ENCODE measurements at places on chromosomes 7 and 10. TPM values are rescaled to one million over a fixed set of nuclear protein-coding genes. Genes with fewer than 3 reads are reported as not detected.

EPHA1 gene
- under 0.01 TPM for total RNA-seq

PHYHIPL gene
- total RNA-seq = 0.07 TPM

DLX6 gene
- not detected for total RNA-seq

RPEL1 gene
- 0.27 TPM for total RNA-seq

CLCN1 gene
- not detected for total RNA-seq

TMEM130 gene
- total RNA-seq = not detected

TEX36 gene
- not detected for total RNA-seq

LGI1 gene
- not detected for total RNA-seq

ADIRF gene
- total RNA-seq = 15.3 TPM

FAM3C gene
- total RNA-seq = 83.4 TPM

HOXA7 gene
- total RNA-seq = 0.27 TPM

LRRC27 gene
- total RNA-seq = 7.7 TPM

ASB10 gene
- total RNA-seq = not detected

FFAR4 gene
- not detected for total RNA-seq

CC2D2B gene
- total RNA-seq = 0.36 TPM

PSD gene
- 0.07 TPM for total RNA-seq

ZNF316 gene
- total RNA-seq = 11.1 TPM

SP4 gene
- 29.1 TPM for total RNA-seq

GFRA1 gene
- total RNA-seq = not detected

CALY gene
- not detected for total RNA-seq

MUC12 gene
- not detected for total RNA-seq

C10orf67 gene
- not detected for total RNA-seq

TUBAL3 gene
- total RNA-seq = 0.57 TPM

SSBP1 gene
- 192 TPM for total RNA-seq

EBF3 gene
- total RNA-seq = 0.13 TPM

PDE1C gene
- total RNA-seq = 0.43 TPM

NEUROG3 gene
- total RNA-seq = not detected

CPVL gene
- not detected for total RNA-seq

CFAP70 gene
- total RNA-seq = 0.40 TPM

PLA2G12B gene
- not detected for total RNA-seq

TAS2R38 gene
- not detected for total RNA-seq

PWWP2B gene
- 7.7 TPM for total RNA-seq

HOXA5 gene
- total RNA-seq = 12.7 TPM

MEST gene
- total RNA-seq = 7.2 TPM

FAM25C gene
- total RNA-seq = not detected

CYP2C19 gene
- not detected for total RNA-seq

SLC13A1 gene
- total RNA-seq = not detected

SNX10 gene
- total RNA-seq = 0.80 TPM

SPDYE16 gene
- not detected for total RNA-seq

AGAP9 gene
- total RNA-seq = 5.3 TPM

CNTNAP2 gene
- total RNA-seq = not detected

NODAL gene
- total RNA-seq = not detected

GLRX3 gene
- total RNA-seq = 166 TPM

LRIT1 gene
- total RNA-seq = not detected

H2BK1 gene
- not detected for total RNA-seq

CRYGN gene
- total RNA-seq = not detected

PLXDC2 gene
- 1.5 TPM for total RNA-seq

RNF148 gene
- 4.4 TPM for total RNA-seq

PLPP4 gene
- 4.7 TPM for total RNA-seq

NEUROD6 gene
- total RNA-seq = not detected

DDX21 gene
- total RNA-seq = 209 TPM

CDHR3 gene
- 4.7 TPM for total RNA-seq

IQCE gene
- 15.0 TPM for total RNA-seq

BTRC gene
- 16.4 TPM for total RNA-seq

C10orf105 gene
- total RNA-seq = 0.07 TPM

TAS2R5 gene
- total RNA-seq = 1.7 TPM

CACNB2 gene
- total RNA-seq = not detected

Data from thoracic aorta endothelial cell (primary cell).